ENCODE measurements at places on chromosomes 6 and 20. TPM values are rescaled to one million over a fixed set of nuclear protein-coding genes. Genes with fewer than 3 reads are reported as not detected.

DNA sequence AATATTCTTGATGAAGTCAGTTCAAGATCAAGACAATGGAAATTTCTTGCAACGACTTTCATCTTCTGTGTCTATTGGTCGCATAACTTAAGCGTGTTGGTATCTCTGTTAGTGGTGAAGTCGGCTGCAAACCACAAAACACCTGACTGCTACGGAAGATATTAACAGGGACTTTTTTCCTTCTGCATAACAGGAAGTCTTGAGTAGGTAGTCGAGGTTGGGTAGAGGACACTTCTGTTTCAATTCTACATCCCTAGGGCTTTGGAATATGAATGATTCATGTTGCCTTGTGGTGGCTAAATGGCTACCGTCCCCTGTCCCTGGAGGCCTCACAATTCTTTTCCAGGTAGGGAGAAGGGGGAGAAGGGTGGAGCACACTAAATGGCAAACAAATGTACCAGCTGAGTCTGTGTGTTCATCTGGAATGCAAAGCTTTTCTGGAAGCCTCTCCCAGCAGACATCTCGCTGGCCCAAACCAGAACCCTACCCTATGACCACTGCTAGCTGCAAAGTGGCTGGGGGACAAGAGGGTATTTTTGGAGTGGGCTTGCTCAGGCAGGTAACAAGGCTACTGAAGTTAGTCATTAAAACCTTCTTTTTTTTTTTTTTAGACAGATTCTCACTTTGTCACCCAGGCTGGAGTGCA is 34.6 kb upstream of the NKX2-2 start:
- no peak for DNase-seq

The ADGB gene
- total RNA-seq, result not detected

DNA sequence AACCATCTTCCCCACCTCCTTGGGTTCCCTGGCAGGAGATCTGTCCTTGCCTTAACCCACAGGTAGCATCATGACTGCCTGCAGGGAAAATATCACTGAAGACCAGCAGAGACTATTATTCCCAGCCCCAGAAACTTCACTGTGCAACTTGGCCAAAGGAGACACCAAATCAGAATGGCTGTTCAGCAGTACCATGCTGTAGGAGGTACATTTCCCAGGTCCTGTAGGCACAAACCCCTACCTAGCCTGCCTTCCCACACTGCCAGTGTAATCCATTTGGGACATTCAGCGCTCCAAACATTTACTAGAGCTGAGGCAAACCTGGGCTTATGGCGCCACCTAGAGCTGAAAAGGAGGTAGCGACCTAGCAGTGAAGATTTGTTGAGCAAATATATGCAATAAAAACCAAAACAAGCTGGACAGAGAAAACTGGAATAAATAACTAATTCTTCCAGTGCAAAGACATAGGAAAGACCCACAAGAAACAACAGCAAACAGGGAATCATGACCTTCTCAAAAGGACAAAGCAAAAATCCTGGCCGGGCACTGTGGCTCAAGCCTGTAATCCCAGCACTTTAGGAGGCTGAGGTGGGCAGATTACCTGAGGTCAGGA is 60.3 kb downstream of the VTA1 start:
- DNase-seq, result peak; percentile 36

GRCh38 chr6:15553736-15554294 is 109.0 kb downstream of the DTNBP1 start:
- DNase-seq, result no peak

The GABRR1 gene
- total RNA-seq, result not detected

DNA sequence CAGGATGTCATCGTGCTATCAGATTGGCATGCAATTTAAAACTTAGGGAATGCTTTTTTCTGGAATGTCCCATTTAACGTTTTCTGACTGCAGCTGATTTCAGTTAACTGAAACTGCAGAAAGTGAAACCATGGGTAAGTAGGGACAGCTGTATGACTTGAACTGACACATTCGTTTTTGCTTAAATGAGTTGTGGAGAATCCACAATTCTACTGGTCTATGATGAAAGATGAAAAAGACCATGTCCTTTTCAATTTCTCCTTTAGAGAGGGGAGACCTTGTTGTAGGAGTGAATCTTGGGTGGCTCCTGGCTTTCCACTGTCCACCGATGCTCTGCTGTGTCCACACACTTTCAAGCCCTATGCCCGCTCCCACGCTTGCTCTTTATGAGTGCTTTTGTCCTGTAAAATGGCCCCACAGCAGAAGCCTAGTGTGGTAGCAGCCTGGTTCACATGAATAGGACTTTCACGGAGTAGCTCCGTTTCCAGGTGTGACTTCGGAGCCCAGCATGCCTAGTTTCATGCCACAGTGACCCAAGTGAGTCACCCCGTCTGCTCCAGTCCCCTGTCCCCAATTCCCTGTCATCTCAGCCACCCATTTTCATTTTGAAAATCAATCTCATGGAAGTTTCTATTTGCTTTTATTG is 21.9 kb downstream of the DYNLT1 start:
- no peak for DNase-seq

- DNase-seq, result peak; percentile 60
Measured at GRCh38 chr6:149854532-149854931, 9.6 kb downstream of the LRP11 start.

Measured in HT1080 (cell line).